ENCODE measurements at places on chromosomes 16 and 17.

- no peak for DNase-seq
These were observed 115.8 kb downstream of the MSI2 start for GRCh38 chr17:57372156-57372555.

GRCh38 chr17:35709874-35710273 is 21.6 kb upstream of the RASL10B start:
- DNase-seq, result no peak

GRCh38 chr16:85153046-85153445 is 40.8 kb upstream of the CIBAR2 start:
- no peak for DNase-seq

DNA sequence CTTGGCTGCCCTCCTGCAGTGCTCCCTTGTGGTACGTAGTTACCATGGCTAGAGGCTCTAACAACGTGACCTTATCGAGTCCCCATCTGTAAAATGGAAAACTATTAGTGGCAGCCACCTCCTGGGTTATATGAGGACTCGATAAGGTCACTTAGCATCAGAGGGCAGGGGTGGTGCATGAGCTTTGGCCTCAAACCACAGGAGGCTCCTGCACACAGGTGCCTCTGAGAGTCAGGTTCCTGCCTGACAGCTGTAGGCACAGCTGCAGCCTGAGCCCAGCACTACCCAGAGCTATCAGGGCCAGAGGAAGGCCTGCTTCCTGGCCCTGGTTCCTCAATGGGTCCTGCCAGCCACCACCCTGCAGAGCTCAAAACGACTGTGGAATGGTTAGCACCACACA is 57.2 kb upstream of the SEC14L1 start:
- no peak for DNase-seq

DNA sequence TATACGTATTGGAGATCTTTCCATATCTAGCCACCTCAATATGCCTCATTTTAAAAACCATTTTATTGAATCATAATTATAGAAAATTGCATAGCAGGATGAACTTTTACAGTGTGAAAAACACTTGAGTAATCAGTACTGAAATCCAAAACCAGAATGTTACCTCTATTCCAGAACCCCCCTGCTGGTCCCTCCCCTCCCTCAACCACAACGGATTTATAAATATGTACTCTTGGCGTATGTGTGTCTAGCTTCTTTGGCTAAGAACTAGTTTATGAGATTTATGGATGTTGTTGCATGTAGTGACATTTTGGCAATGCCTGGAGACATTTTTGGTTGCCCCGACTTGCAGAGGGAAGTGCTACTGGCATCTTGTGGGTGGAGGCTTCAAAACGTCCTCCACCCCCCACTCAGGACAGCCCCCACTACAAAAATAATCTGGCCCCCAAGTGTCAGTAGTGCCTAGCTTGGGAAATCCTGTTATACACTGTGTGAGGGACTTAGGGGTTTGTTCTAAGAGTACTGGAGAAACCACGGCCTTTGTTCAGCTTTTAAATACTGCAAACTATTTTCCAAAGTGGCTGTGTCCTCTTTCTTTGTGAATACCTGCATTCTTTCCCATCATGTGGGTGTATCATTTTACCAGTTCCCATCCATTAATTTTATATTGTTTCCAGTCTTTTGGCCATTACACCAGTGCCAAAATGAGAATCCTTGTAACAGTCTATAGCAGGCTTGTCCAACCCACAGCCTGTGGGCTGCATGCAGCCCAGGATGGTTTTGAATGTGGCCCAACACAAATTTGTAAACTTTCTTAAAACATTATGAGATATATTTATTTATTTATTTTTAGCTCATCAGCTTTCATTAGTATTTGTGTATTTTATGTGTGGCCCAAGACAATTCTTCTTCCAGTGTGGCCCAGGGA is 23.7 kb downstream of the ITPRIPL2 start:
- DNase-seq, result no peak

DNA sequence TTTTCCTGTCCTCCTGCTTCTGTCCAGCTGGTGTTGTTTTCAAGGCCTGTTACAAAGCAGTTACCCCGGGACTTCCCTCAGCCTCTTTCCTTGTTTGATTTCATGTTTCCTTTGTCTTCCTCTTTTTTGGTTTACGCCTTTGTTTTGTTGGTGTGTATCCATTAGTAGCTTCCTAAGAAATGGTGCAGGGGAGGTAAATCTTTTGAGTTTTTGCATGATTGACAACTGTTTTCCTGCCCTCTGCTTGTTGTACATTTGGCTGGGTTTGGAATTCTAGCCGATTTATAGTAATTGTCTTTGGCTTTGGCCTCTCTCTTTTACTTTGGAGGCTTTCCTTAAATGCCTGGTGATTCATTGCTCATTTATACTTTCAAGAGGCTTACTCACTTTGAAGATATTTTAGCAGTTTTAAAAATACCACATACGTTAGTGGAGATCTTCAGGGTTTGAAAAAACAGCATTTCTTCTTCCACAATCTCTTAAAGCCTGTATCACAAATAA is 32.8 kb downstream of the DNAH2 start:
- no peak for DNase-seq
